Renal cortical epithelial cell (primary cell): ENCODE measurements at places on chromosomes 12 and 14.
A peak's percentile ranks its signal among the peaks of the same experiment; 100 is the strongest.

GRCh38 chr12:52552055-52552454 is 890 bp downstream of the KRT71 start:
- DNase-seq = no peak

DNA sequence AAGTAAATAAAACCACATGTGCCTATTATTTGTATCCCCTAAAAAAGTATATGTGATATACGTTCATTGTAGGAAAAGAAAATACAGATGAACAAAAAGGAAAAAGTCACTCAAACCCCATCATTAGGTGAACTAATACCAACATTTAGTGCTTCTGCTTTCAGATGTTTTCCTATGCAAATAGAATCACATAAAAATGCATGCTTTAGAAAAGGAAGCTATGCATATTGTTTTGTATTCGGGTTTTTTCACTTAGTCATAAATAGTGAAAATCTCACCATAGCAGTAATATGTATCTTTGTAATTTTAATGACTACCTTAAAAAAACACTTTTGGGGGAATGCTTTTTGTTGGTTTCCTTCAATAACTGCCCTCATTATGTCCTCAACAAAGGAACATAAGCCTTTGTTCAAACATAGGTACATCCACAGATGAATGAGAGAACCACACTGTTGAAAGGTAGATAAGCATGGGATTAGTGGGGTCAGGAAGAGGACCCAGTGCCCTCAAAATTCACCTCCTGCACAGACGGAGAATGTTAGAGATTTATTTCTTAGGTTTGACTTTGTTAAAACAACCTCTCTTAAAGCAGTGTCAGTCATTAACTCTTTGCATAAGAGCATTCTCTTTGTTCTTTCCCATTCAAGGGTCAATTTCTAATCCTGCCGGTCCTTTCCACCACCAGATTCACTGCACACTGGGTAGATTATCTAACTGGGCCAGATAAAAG is 6.5 kb downstream of the AMDHD1 start:
- DNase-seq = no peak

DNA sequence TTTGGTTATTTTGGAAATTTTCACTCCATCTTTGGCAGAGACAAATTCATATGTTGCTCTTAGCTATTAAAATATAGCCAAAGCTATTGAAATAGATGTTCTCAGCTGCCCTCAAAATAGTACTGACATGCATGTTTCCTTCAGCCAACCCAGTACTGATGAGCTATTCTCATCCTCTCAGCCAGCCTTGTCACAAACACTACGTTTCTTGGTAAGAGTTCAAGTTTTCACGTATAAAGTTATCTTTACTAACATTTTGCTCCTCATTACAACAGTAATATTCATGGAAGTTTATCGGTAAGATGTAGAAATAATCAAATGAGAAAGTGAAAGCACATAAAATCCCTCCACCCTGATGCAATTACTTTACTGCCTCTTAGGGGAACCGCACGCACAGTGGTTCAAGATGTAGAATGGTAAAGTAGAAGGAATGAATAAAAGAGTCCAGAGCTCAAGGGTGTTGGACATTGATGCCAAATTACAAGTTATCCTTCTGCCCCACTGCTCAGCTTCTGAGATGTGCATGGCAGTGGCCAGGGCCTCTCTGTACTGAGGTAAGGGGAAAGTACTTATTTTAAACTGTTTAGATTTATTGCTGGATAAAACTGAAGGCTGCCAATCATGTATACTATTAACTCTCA is 20.7 kb downstream of the GCH1 start:
- no peak for DNase-seq

- DNase-seq = peak; percentile 95
Measured at GRCh38 chr12:104137902-104138796, at the start of gene NFYB. NFYB (minus strand) TSS chr12:104138210; CDS start chr12:104135453, 2,757 bp downstream.

- no peak for DNase-seq
Measured at GRCh38 chr12:2439332-2440100, 355.3 kb upstream of the FKBP4 start.

- no peak for DNase-seq
Measured at GRCh38 chr14:35050652-35051051, 4.6 kb downstream of the FAM177A1 start.

GRCh38 chr12:3536096-3536875 is 45.3 kb downstream of the PRMT8 start:
- DNase-seq = no peak

- no peak for DNase-seq
Measured at GRCh38 chr12:67991158-67991557, 1.9 kb downstream of the IFNG-AS1 start.

GRCh38 chr14:92958373-92959188 is 35.6 kb downstream of the CHGA start:
- no peak for DNase-seq

- DNase-seq = no peak
Measured at GRCh38 chr12:114406316-114406983, 506 bp upstream of the TBX5 start.

- no peak for DNase-seq
Measured at GRCh38 chr14:93343266-93343665, 3.7 kb upstream of the COX8C start.

GRCh38 chr14:102750376-102750775 is 26.9 kb upstream of the TRAF3 start:
- DNase-seq = no peak

GRCh38 chr14:67977434-67978034 is 158.0 kb downstream of the RAD51B start:
- DNase-seq = peak; percentile 12

DNA sequence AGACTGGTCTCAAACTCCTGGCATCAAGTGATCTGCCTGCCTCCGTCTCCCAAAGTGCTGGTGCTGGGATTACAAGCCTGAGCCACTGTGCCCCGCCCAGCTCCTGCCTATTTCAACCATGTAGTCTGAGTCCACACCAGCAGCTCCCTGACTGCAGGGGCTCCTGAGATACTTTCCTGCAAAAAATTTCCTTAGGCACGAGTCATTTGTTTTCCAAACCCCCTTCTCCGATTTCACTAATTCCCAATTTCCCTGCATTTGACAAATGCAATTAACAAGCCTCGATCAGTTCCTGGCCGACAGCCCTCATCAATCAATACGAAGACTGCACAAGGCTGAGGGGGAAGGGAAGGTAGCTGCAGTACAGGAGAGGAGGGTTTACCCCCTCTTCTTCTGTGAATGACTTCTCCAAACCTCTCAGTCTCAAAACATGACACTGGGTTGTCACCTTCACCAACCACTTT is 10.1 kb downstream of the PSMB5 start:
- no peak for DNase-seq

DNA sequence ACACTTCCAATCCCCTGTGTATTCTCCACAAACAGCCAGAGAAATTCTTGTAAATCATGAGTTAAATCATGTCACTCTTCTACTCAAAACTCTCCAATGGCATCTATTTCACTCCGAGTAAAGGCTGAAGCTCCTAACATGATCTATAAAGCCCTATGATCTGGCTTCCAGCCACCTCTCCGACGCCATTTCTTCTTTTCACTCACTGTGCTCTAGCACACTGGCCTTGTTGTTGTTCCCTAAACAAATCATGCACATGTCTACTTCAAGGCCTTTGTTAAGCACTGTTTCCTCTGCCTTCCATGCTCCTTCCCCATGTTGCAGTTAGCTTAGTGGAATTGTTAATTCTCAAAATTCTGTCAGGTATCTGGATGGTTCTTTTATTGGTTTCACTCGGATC is 30.1 kb upstream of the MTERF2 start:
- DNase-seq = no peak

- no peak for DNase-seq
Measured at GRCh38 chr12:70785896-70786295, 134.6 kb downstream of the PTPRR start.

DNA sequence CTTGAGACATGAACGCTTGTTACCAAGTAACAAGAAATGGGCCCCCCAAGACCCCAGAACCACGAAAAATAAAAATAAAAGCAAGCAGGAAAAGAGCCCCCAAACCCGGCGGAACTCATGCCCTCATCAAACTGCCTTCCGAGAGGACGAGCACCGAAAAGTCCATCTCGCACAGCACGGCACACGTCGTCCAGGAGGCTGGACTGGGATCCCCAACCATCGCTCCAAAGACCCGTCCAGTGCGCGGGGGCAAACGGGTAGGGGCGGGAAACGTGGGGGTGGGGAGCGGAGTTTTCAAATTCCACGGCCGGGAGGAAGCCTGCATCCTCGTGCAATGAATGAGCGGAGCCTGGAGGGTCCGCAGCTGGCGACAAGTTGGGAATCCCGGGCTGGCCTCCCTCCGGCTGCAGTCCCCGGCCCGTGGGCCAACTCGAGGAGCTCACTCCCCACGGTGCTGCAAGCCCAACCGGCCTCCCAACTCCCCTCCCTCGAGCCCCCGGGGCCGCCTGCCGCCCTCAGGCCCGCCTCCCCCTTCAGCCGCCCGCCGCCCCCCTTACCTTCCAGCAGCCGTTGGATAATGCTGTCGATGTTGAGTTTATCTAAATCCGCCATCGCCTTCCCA is 484 bp downstream of the PPP1CC start:
- DNase-seq = no peak
